ENCODE measurements at places on chromosomes 13 and 19. TPM values are rescaled to one million over a fixed set of nuclear protein-coding genes. Genes with fewer than 3 reads are reported as not detected.

- no peak for DNase-seq
Observed at GRCh38 chr13:42355092-42355485, 83.1 kb downstream of the AKAP11 start.

Gene MBOAT7
- 70.4 TPM for polyA plus RNA-seq

GRCh38 chr13:35472323-35472881 lies 4.1 kb downstream of the MAB21L1 start:
- no peak for DNase-seq

Gene CYP2A6
- not detected for polyA plus RNA-seq

GRCh38 chr19:33231511-33231910 lies 5.9 kb upstream of the SLC7A10 start:
- DNase-seq: no peak

Gene ADM5
- 1.2 TPM for polyA plus RNA-seq

- DNase-seq: no peak
Observed at GRCh38 chr13:28744091-28744536, 25.3 kb upstream of the SLC46A3 start.

- peak; percentile 77 for DNase-seq
Observed at GRCh38 chr19:36973021-36973843, 57.1 kb downstream of the ZNF568 start.

Gene MISP
- polyA plus RNA-seq: 13.8 TPM

DNA sequence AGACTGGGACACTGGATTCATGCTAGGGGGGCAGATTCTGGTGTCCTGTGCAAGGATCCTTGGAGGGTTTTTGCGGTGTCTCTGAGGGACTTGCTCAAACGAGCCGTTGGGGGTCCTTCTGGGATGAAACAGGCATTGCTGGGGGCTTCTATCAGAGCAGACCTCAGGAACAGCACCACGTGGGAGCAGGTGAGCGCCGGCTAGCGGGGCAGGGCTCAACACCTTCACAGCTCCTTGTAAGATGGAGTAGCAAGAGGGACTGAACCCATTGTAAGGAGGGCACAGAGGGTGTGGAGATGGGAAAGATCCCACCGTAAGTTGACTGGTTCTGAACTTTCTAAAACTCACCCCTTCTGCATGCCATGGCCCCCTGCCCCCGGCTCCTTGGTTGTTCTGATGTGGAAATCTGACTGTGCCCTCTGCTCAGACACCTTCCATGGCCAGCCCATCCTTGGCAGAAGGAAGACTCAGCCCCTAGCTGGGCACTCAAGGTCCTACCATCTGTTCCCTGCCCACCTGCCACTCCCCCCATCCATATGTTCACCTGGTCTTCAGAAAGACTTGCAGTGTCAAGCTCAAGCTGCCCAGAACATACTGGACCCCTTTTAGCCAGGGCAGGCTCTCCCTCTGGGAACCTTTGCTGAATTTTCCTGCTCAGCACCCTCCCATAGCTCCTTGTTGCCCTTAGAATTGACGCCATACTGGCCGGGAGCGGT lies 1.2 kb downstream of the SLC27A1 start:
- no peak for DNase-seq

Gene PBX4
- polyA plus RNA-seq: 2.2 TPM

Gene EXOSC5
- 26.3 TPM for polyA plus RNA-seq

- DNase-seq: peak; percentile 5
Observed at GRCh38 chr13:22014469-22014868, 343.6 kb downstream of the FGF9 start.

DNA sequence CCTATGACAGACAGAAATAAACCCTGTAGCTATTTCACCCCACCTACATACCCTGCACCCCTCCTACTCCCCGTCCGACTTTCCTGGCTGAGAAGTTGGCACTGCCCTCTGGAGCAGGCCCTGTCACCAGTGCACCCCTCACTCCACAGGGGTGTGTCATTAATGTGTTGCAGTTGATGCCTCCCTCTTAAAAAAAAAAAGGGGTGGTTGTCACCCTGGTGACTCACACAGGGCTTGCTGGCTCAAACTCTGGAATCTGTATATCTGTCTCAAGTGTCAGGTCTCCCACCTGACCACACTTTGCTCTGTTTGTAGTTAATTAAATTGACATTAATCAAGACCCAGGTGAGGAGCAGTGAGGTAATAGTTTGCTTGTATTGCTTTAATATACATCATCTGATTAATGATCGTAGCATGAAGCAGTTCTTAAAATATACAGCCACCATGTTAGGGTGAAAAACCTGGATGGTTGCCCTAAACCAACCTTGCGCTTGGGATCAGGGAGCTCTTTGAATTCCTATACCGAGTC lies 2.0 kb upstream of the GATAD2A start:
- DNase-seq: peak; percentile 56

GRCh38 chr13:40169476-40169875 lies 497.0 kb downstream of the FOXO1 start:
- DNase-seq: peak; percentile 67

DNA sequence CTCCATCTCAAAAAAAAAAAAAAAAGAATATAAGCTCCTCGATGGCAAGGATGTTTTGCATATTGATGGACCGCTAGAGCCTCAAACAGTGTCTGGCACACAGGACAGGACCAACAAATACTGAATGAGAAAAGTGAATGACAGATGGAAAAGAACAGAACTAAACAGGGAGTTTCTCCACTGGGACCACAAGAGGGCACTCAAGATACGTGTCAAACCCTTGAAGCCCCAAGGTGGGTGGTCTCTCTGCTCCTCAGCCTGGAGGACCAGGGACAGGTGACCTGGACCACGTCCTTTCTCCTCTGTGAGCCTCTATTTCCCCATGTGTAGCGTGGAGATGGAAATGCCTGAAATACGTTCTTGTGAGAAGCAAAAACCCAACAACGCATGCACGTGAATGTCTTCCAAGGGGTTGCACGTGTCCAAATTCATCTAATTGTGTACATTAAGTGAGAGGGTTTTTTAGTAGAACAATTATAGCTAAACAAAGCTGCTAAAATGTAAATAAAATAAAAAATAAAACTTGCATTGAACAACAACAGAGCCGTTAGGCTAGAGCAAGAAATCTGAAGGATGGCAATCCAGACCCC lies 5.7 kb upstream of the CDC42EP5 start:
- peak; percentile 17 for DNase-seq

DNA sequence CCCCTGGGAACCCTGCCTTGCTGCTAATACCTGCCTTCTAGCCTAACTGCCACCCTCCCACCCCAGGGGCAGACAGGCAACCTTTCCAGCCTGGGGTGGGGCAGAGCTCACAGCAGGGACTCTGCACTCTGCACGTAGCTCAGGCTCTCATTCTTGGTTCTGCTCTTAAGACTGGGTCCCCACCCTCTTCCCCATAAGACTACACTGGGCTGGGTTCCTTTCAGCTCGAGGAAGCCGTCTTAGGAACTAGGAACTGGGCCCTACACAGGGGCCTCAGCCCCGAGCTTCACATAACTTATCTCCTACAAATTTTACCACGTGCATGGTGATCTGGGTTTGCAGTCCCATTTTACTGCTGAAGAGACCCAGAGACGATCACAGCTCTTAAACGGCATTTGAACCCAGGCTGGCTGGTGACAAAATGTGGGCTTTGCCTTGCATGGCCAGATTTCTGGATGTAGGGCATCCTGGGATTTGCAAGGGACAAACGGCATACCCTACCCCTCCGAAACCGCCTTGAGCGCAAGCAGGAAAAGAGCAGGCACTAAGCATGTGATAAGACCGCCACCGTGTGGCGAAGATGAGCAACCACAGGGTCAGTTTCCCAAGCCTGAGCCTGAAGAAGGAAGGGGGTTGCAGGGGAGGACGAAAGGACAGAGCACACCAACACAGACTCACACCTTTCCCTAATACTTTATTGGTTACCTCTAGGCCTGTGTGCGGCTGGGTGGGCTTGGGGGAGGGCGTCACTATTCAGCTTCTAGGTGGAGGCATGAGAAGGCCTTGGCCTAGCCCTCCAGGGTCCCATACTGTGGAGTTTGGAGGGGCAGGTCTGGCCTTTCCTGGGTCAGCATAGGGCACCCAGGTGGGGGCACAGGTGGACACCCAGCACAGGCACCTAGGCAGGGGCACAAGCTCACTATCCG lies 5.1 kb downstream of the JUNB start:
- peak; percentile 58 for DNase-seq

Gene ADGRE3
- polyA plus RNA-seq: not detected

- no peak for DNase-seq
Observed at GRCh38 chr13:89950225-89950624, 1397.3 kb upstream of the MIR17HG start.

GRCh38 chr13:113672002-113672651 lies 5.1 kb downstream of the GRK1 start:
- no peak for DNase-seq

DNA sequence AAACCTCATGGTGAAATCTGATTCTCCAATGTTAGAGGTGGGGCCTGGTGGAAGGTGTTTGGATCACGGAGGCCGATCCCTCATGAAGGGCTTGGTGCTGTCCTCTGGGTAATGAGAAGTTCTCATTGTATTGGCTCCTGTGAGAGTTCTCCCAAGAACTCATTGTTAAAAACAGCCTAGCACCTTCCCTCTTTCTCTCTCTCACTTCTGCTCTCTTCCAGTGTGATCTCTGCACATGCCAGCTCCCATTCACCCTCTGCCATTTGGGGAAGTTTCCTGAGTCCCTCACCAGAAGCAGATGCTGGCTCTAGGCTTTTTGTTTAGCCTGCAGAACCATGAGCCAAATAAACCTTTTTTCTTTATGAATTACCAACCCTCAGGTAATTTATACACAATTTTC lies 3.1 kb upstream of the SUCLA2 start:
- DNase-seq: no peak

GRCh38 chr13:31094331-31095015 lies 67.2 kb downstream of the HSPH1 start:
- peak; percentile 67 for DNase-seq

Gene LPAR6
- polyA plus RNA-seq: 2.9 TPM

DNA sequence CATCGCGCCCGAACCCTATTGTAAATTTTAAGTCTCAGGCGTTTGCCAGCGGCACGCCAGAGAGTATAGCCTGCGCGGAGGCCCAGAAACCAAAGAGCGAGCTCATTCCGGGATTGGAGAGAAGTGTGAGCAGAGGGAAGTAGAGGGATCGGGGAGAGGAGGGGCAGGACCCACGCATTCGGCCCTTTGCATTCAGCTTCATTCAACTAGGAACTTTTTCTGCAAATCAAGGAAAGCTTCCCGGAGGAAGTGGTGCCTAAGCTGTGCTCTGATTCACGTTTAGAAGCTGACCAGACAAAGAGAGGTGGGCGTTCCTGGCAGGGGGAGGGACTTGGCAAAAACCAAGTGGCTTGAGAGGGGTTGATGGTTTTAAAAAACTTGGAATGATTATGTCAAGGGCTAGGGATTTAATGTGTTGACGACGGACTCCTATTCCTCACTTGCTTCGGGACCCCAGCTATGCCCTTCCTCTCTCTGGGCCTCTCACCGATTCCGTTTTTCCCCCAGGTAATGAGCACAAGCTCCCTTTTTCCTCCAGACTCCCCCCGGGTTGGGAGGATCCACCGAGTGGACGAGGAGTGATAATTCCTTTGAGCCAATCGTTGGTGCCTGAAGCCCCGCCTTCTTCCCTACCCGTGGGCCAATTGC lies 811 bp upstream of the PRMT1 start:
- no peak for DNase-seq

Gene PTPRH
- polyA plus RNA-seq: 0.12 TPM

Gene TMIGD2
- polyA plus RNA-seq: not detected

Gene FGF22
- polyA plus RNA-seq: not detected

DNA sequence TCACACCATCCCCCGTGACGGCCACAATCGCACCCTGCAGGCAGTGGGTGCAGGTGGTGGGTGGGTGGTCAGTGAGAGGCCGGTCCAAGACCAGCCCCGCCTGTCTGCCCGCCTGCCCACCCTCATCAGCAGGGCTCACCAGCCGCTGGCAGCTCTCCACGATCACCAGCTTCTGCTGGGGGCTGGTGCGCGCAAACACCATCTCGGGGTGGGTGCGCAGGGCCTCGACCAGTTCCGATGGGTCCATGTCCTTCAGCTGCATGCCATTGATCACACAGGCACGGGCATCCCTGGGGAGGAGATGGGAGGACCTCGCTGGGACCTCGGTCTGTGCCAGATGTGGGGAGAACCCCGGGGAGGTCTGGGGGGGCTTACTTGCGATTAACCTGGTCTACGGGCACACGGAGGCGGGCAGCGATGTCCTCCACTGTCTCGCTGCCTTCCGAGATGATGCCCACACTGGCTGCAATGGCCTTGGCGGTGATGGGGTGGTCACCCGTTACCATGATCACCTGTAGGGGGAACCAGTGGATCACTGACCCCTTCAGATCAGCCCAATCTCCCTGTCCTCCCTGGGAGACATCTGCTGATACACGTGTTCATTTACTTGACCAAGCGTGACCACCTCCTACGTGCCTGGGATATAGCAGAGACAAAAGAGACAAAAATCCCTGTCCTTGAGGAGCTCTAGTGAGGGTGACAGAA lies 8.0 kb downstream of the ATP4A start:
- peak; percentile 12 for DNase-seq

DNA sequence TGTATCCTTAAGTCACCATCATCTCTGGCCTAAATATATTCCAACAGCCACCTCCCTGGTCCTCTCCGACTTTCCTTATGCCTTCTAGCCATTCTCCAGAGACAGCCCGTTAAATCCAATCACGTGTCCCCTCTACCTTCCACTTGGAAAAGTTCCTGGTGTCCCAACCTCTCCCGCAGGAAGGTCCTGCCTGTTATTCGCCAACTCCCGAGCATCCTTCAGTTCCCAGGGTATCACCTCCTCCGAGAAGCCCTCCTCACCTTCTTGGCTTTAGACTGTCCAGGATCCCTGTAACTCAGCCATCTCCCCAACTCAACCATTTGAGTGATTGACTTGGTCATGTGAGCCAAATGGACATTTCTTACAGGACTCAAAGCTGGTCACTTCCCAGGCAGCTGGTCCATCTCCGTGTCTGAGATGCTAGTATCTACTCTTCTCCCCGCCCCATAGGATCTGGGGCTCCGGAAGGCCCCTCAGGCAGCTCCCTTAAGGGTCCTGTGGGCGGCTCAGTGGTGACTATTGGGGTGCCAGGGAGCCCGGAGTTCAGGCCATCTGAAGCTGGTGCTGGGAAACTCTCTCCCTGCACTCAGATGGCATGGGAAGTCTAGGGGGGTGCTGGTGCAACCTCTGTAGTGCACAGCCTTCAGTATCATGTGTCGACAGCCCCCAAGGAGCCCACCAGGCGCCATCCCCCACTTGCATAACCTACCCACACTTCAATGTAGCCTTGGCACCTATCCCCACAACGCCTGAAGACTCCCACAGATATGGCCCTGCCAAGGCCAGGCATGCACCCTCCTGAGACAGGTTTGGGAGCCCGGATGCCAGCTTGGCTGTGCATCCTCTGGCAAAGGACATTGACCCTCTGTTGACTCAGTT lies 27.9 kb upstream of the NANOS3 start:
- DNase-seq: no peak

Gene DPF1
- 1.6 TPM for polyA plus RNA-seq

GRCh38 chr19:3620817-3621547 lies 5.6 kb downstream of the CACTIN start:
- DNase-seq: no peak

DNA sequence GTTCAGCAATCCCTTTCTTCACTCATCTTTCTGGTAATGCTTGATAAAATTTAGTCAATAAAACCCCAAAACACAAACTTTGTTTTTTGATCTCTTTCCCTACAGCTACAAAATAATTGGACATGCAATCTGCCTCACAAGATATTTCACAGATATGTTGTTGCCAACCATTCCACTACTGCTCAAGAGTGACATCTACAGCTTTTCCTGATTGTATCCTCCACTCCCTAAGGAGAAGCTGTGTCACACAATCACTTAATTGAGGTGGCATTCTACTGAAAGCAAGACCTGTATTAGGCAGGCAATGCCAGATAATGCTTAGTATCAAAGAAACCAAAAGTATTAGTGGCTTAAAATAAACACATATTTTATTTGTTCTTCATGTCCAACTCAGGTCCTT lies 1646.2 kb upstream of the SPRY2 start:
- DNase-seq: no peak
